T-cell (primary cell): ENCODE measurements at places on chromosomes 11 and 22. TPM values are rescaled to one million over a fixed set of nuclear protein-coding genes. Genes with fewer than 3 reads are reported as not detected.
A peak's percentile ranks its signal among the peaks of the same experiment; 100 is the strongest.

Gene OR51B4
- not detected for total RNA-seq

- H3K27me3 ChIP-seq = no peaks in the 10 kb centered on the region
- no peaks in the 10 kb centered on the region for H3K4me1 ChIP-seq
- no peak for DNase-seq
- no peak overlapping the region for H3K27ac ChIP-seq
- no peaks in the 10 kb centered on the region for H3K36me3 ChIP-seq
Observed at GRCh38 chr11:41284354-41284753, 175.1 kb downstream of the LRRC4C start.

Gene OR51E1
- not detected for total RNA-seq

Gene GAS2L1
- total RNA-seq = 1.2 TPM

Gene BATF2
- total RNA-seq = 0.26 TPM

Gene CAPN5
- 3.2 TPM for total RNA-seq

- no peak overlapping the region for H3K27ac ChIP-seq
- H3K36me3 ChIP-seq = peaks cover 27% of the 10 kb centered on the region
Observed at GRCh38 chr22:20107471-20107901, 8.4 kb upstream of the RANBP1 start.

DNA sequence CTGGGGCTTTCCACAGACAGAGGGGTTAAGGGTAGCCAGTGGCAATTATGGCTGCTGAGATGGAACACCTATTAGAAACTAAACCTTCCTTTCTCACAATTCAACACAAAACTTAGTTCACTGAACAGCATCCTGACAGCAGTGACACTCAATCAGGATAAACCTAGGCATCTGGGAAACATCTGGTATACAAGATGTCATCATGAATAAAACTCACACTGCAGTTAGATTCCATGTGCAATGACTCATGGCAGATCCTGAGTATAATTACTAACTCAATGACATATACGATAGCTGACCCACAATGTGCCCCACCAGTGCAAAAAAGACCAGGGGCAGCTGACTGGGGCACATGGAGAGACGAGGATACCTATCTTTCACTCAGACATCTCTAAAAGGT, 17.7 kb downstream of the RBFOX2 start:
- no peak for DNase-seq
- H3K4me3 ChIP-seq = no peak overlapping the region
- no peaks in the 10 kb centered on the region for H3K4me1 ChIP-seq
- peaks cover 10% of the 10 kb centered on the region for H3K27me3 ChIP-seq

Gene EP300
- 161 TPM for total RNA-seq

Gene SGSM1
- 0.82 TPM for total RNA-seq

- peak; percentile 75 for DNase-seq
- H3K27ac ChIP-seq = no peak within 1 kb of the TSS
Observed at GRCh38 chr11:118530683-118531596, at the start of gene TMEM25. TMEM25 (plus strand) TSS chr11:118531192; CDS start chr11:118531802, 610 bp downstream.

GRCh38 chr11:8331767-8332166, 68.1 kb upstream of the LMO1 start:
- no peaks in the 10 kb centered on the region for H3K27me3 ChIP-seq
- H3K4me3 ChIP-seq = no peak overlapping the region
- H3K36me3 ChIP-seq = no peaks in the 10 kb centered on the region
- no peak for DNase-seq
- H3K4me1 ChIP-seq = peaks cover 4% of the 10 kb centered on the region
- no peak overlapping the region for H3K27ac ChIP-seq

Gene RBX1
- 33.2 TPM for total RNA-seq

DNA sequence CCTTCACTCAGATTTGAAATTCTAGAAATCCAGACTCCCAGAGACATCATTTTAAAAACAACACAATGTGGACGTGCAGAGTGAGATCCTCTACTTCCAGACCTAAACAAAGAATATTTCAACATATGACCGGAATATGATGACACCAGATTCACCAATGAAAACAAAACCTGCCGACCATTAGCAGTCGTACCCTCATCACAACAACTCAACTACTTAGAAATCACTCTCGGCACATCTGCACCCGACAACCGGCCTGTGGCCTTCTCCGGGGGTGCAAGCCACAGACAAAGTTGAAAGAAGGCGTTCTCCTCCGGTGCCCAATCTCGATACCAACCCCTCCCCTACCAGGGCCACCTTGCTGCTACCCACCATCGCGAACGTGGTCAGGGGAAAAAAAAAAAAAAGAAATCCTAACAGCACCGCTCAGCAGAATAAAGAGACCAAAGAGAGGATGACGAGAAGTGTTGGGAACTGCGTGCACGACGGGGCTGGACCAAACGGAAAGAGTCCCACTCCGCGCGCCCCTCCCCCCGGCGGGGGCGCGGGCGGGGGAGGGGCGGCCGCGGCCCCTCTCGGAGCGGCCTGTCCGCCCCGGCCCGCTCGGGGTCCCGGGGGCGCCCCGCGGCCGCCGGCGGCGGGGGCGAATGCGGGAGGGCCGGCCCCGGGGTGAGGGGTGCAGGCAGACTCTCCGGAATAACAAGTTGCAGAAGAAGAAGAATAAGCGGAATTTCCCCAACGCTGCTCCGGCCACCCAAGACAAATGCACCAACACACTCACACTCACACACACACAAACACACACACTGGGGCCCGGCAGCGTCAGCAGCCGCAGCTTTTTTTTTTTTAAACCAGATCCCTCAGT, 1.7 kb downstream of the PHF21A start:
- H3K27me3 ChIP-seq = no peaks in the 10 kb centered on the region
- H3K4me3 ChIP-seq = peak overlapping the region; percentile 69
- no peaks in the 10 kb centered on the region for H3K36me3 ChIP-seq

Gene CELSR1
- total RNA-seq = 1.1 TPM

DNA sequence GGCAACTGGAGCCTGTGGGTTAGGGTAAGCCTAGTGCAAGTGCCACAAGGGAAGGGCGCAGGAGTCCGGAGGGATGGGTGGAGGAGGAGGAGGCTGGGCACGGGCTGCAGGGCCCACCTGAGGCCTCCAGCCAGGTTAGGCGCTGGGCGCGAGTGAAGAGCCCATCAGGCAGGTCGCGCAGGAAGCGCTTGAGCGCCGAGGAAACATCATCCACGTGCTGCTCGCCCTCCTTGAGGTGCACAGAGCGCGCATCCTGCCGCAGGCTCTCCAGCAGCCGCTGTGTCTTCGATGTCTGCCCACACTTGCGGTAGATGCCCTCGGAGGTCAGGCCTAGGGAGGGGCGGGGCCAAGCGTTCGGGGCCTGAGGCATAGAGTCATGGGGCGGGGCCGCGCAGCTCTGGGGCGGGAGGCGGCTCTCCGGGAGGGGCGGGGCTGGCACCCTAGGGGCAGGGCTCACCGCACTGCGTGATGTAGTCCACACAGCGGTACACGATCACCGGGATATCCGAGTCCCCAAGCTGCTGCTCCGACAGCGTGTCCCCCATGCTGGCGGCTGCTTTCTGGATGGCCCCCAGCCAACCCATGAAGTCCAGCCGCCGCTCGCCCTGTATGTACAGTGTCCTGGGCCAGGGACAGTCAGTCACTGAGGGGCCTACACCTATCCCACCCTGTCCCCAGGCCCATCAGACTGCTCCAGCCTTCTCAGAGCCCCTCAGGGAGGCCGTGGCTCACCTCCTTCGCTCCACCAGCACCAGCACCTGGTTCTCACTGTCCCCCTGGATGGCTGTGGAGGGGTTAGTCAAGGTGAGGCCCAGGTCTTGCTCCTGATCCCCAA, 22.9 kb upstream of the PDE2A start:
- H3K4me1 ChIP-seq = no peaks in the 10 kb centered on the region
- no peak overlapping the region for H3K27ac ChIP-seq
- no peak for DNase-seq
- no peak overlapping the region for H3K4me3 ChIP-seq
- no peaks in the 10 kb centered on the region for H3K27me3 ChIP-seq
- H3K36me3 ChIP-seq = peaks cover 92% of the 10 kb centered on the region

Gene CCDC81
- 1.3 TPM for total RNA-seq
